MCF 10A (cell line): ENCODE measurements at places on chromosomes 2 and 18. TPM values are rescaled to one million over a fixed set of nuclear protein-coding genes. Genes with fewer than 3 reads are reported as not detected.

Gene CENPA
- 19.7 and 35.1 TPM in 2 replicates for total RNA-seq

Gene NTSR2
- not detected in 2 replicates for total RNA-seq

Gene CEP192
- 14.3 and 15.2 TPM in 2 replicates for total RNA-seq

Gene CRYBA2
- not detected in 2 replicates for total RNA-seq

- no peak overlapping the region for H3K27ac ChIP-seq
- no peak for DNase-seq
- no peak overlapping the region for H3K4me3 ChIP-seq
Measured at GRCh38 chr2:27914041-27914804, 23.7 kb downstream of the BABAM2 start.

DNA sequence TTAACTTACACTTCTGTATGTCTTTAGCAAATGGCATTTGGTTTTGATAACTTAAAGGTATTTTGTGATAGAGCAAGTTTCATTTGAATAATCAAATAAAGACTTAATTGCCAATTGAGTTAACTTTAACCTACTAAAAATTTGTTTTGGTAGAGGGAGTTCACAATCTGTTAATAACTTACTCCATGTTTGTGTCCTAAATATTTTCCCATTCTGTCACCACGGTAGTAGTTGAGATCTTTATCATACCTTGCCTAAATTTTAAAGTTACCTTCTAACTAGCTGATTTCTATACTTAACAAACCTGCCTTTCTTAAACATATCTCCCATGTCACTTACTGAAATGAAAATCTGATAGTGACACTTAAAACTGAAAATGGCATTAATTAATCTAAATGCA lies 127.1 kb downstream of the TMEFF2 start:
- no peak overlapping the region for H3K4me3 ChIP-seq
- no peaks in the 10 kb centered on the region for H3K4me1 ChIP-seq
- H3K27me3 ChIP-seq, result no peaks in the 10 kb centered on the region
- no peaks in the 10 kb centered on the region for H3K36me3 ChIP-seq
- no peak for DNase-seq

- no peaks in the 10 kb centered on the region for H3K27me3 ChIP-seq
- peaks cover 37% of the 10 kb centered on the region for H3K4me1 ChIP-seq
- DNase-seq, result peak; percentile 52
- no peak overlapping the region for H3K4me3 ChIP-seq
Measured at GRCh38 chr18:46051731-46052461, 20.2 kb downstream of the PSTPIP2 start.

- no peaks in the 10 kb centered on the region for H3K27me3 ChIP-seq
- peaks cover 15% of the 10 kb centered on the region for H3K4me1 ChIP-seq
- DNase-seq, result peak; percentile 66
- peaks cover 14% of the 10 kb centered on the region for H3K36me3 ChIP-seq
- peak overlapping the region; percentile 69 for H3K4me3 ChIP-seq
- no peak overlapping the region for H3K27ac ChIP-seq
Measured at GRCh38 chr2:38528008-38528442, 74.7 kb downstream of the HNRNPLL start.

DNA sequence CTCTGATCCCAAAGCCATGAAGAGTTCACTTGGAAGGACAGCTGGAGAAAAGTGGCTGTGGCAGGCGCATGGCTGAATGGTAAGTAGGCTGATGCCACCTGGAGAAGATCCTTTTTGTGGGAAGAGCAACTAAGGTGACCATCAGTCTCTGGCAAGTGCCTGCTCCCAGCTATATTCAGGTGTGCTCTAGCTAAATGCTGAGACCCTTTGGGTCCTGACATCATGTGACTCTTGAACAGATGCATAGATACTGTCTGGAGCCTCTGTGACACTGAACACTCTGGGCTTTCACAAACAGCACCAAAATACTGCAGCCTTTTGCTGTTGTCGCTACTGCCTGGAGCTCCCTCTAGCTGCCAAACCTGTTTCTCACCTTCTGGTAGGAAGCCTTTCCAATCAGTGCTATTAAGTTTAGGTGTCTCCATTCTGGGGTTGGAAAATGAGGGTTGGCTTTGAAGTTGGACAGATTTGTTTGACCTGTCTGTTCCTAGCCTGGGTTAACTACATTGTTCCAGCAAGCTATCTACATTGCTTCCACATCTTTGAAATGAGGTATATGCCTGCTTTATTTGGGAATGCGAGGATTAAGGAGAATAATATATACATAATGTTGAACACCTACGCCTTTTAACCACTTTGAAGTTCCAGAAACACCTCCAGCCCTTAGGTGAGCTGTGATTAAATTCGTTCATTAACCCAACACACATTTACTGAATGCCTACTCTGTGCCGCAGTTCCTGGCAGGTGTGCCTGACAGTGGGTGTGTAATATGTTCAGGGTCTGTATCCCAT lies 3.1 kb downstream of the EGR4 start:
- DNase-seq, result peak; percentile 57
- H3K27me3 ChIP-seq, result peaks cover 42% of the 10 kb centered on the region
- H3K4me1 ChIP-seq, result peaks cover 1% of the 10 kb centered on the region
- H3K36me3 ChIP-seq, result no peaks in the 10 kb centered on the region
- no peak overlapping the region for H3K27ac ChIP-seq

DNA sequence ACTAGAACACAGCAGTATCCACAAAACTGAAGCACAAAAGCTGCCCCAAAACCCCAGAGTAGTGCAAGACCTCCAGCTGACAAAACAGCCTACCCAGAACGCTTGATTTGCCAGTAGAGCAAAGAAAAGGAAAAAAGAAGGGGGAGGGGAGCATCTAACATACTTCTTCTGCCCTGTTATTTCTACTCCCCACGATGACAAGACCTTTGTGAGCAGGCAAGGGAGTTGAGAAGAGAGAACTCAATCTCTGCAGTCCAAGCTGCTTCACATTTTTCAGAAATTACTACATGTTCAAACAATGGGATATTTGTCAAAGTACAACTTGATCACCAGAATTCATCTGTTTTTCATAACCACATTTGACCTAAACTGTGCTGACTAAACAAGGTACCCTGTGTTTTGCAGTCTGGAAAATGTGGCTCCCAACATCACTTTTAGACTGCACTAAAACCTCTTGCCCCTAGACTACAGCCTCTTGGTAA lies 286.7 kb downstream of the EXOC6B start:
- DNase-seq, result no peak
- H3K36me3 ChIP-seq, result peaks cover 7% of the 10 kb centered on the region
- H3K4me1 ChIP-seq, result no peaks in the 10 kb centered on the region
- no peak overlapping the region for H3K4me3 ChIP-seq

GRCh38 chr2:143410082-143410897 lies 281.1 kb downstream of the ARHGAP15 start:
- no peak overlapping the region for H3K4me3 ChIP-seq
- H3K27me3 ChIP-seq, result no peaks in the 10 kb centered on the region
- H3K36me3 ChIP-seq, result no peaks in the 10 kb centered on the region
- H3K27ac ChIP-seq, result no peak overlapping the region
- DNase-seq, result no peak

- H3K27ac ChIP-seq, result no peak overlapping the region
- no peaks in the 10 kb centered on the region for H3K27me3 ChIP-seq
- H3K4me3 ChIP-seq, result no peak overlapping the region
- no peaks in the 10 kb centered on the region for H3K36me3 ChIP-seq
- H3K4me1 ChIP-seq, result no peaks in the 10 kb centered on the region
- no peak for DNase-seq
Measured at GRCh38 chr2:39954346-39954745, 175.3 kb upstream of the THUMPD2 start.

GRCh38 chr18:46070232-46070631 lies 1.8 kb downstream of the PSTPIP2 start:
- H3K27ac ChIP-seq, result peak overlapping the region; percentile 65
- H3K36me3 ChIP-seq, result peaks cover 12% of the 10 kb centered on the region
- H3K4me1 ChIP-seq, result peaks cover 35% of the 10 kb centered on the region
- H3K4me3 ChIP-seq, result peak overlapping the region; percentile 85
- DNase-seq, result no peak

DNA sequence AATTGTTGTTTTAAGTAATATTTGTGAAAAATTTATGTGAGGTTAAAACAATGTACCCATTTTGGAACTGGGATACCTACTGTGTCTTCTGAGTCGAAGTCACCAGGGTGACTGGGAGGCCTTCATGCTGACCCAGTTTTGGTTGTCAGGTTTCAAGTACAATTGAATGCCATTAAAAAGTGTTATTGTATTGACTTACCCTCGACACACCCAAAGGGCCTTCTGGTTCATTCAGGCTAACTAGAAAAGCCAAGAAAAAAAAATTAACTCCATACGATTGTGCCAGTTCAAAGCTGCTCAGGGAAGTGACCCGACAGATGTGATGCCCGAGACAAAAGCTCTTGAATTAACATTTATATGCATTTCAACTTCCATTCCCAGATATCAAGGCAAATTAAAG lies 190.0 kb downstream of the ST6GAL2 start:
- H3K4me1 ChIP-seq, result no peaks in the 10 kb centered on the region
- H3K27ac ChIP-seq, result no peak overlapping the region
- H3K36me3 ChIP-seq, result no peaks in the 10 kb centered on the region
- no peaks in the 10 kb centered on the region for H3K27me3 ChIP-seq
- DNase-seq, result no peak
- no peak overlapping the region for H3K4me3 ChIP-seq

DNA sequence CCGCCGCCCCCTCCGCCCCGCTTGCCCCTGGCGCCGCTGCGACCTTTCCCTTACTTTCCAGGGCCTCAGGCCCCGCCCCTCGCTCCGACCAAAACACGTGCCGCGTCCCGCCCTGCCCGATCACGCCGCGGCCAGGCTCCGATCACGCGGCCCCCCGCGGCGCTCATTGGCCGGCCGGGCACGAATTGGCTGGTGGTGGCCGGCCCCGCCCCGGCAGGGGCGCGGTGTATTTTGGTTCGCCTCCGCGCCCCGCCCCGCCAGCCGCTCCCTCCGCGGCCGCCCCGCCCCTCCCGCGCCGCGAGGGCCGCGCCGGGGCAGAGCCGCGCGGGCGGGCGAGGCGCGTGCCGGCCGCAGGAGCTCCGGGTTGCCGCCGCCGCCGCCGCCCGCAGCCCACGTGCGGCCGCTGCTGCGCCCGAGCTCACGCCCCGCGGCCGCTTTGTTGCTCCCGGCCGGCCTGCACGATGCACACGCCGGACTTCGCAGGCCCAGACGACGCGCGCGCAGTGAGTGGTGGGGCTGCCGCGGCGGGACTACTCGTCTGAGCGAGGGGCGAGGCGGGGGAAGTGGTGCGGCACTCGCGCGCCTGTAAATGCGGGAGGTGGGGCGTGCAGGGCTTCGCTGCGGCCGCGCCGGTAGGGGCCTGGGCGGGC lies at the start of gene KLF11:
KLF11 (plus strand) TSS at position 295 of the 650 bp plus-strand sequence; CDS start at position 462, 167 bp downstream.
- peaks cover 21% of the 10 kb centered on the region for H3K36me3 ChIP-seq
- DNase-seq, result peak; percentile 87
- H3K4me3 ChIP-seq, result peak within 1 kb of the TSS; percentile 73
- H3K27me3 ChIP-seq, result no peaks in the 10 kb centered on the region
- H3K4me1 ChIP-seq, result peaks cover 4% of the 10 kb centered on the region

GRCh38 chr2:162021516-162022058 lies 52.4 kb downstream of the DPP4 start:
- H3K27me3 ChIP-seq, result no peaks in the 10 kb centered on the region
- no peak for DNase-seq
- peaks cover 7% of the 10 kb centered on the region for H3K36me3 ChIP-seq
- peaks cover 7% of the 10 kb centered on the region for H3K4me1 ChIP-seq
- no peak overlapping the region for H3K27ac ChIP-seq

GRCh38 chr18:45274026-45274425 lies 341.2 kb upstream of the SLC14A2 start:
- no peaks in the 10 kb centered on the region for H3K36me3 ChIP-seq
- H3K4me1 ChIP-seq, result no peaks in the 10 kb centered on the region
- H3K4me3 ChIP-seq, result no peak overlapping the region
- H3K27me3 ChIP-seq, result peaks cover 16% of the 10 kb centered on the region

GRCh38 chr2:132797556-132797955 lies 127.6 kb upstream of the LYPD1 start:
- no peak overlapping the region for H3K27ac ChIP-seq
- no peak overlapping the region for H3K4me3 ChIP-seq
- H3K27me3 ChIP-seq, result no peaks in the 10 kb centered on the region
